Glutamatergic neuron (in vitro differentiated cells): ENCODE measurements at places on chromosomes 11 and 22. TPM values are rescaled to one million over a fixed set of nuclear protein-coding genes. Genes with fewer than 3 reads are reported as not detected.

Gene MISFA
- total RNA-seq = 1.7 TPM

Gene ZNF70
- 9.0 TPM for total RNA-seq

Gene SEPTIN5
- total RNA-seq = 96.0 TPM

Gene SLC29A2
- 2.8 TPM for total RNA-seq

Gene IRAG1
- 4.2 TPM for total RNA-seq

Gene PGAP2
- total RNA-seq = 20.0 TPM

Gene TIMP3
- 15.2 TPM for total RNA-seq

Gene DUSP8
- total RNA-seq = 123 TPM

Gene FAM227A
- total RNA-seq = 6.3 TPM

Gene NRXN2
- 50.4 TPM for total RNA-seq
